Nucleus accumbens (tissue), 56 donors: ENCODE measurements at places on chromosomes 11 and 22.

GRCh38 chr11:6746086-6746618, 25.6 kb downstream of the OR2AG2 start:
- DNase-seq: no peak

DNA sequence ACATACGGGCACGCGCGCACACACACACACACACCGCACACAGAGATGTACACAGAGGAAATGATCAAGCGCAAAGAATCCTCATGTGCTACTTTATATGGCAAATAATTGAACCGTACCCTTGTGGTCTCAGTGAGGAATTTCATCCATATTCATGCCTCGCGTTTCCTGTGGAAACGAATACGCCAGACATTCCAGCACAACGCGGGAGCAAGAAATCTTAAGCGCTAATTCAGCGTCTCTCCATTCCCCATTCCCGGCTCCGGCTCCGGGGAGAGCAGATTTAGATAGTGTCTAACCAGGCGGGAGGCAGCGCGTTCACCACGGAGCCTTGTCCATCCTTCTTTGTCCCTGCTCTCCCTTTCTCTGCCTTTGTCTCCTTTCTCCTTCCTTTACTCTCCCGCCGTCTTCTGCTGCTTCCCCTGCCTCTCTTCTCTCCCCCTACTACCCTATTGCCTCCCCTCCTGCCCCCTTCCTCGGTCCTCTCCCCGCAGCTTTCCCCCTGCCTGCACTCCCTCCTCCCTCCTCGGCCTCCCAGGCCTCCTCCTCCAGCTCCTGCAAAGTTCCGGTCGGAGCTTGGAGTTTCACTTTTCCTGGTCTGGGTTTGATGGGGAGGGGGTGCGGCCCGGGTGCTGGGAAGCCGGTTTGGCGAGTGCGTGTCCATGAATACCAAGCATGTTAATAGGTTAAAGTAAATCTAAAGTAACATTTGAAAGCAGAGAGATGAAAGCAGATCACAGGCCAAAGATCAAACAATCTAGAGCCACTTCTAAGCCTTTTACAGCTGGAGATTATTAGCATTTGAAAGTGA, 579.3 kb downstream of the BUD13 start:
- DNase-seq: peak; percentile 29

DNA sequence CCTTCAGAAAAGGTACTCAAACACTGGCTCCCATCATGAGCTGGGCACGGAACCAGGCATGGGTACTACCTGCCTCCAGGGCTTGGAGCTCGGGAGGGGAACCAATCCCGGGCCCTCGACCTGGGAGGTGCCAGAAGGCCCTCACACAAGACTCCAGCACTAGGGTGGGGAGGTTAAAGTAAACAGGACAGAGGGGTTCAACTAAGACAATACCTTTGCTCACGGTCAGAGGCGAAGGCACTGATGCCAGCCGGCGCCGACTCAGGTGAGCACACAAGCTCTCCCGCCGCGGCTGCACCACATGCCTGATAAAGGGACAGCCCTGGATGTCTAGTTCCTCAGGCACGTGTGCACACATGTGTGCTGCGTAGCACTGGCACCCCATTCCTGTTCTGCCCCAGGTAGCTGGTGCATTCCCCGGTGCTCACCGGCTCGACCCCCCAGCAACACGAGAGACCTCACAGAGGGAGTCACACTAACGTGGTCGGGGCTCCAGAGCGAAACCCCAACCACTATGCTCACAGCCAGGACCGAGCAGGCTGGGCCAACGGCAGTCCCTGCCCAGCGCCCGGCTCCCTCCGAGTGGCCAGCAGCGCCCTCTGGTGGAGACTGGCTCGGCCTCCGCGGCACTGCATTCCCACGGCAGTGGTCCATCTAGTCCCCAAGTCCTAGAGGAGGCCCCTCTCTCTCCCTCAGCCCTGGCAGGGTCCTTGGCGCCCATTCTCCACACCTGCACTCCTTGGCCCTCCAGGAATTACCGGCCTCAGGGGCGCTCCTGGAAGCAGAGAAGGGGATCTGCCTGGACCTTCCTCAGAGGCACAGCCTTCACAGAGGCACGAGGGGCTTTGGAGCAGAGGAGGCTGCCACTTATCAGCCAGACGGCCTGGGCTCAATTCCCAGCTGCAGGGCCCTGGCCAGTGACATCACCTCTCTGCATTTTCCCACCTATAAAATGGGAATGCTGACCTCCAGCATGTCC, 28.8 kb upstream of the MOB2 start:
- no peak for DNase-seq

- DNase-seq: no peak
Measured at GRCh38 chr11:36009473-36009872, 65.6 kb downstream of the LDLRAD3 start.

- no peak for DNase-seq
Measured at GRCh38 chr11:122313581-122313980, 197.6 kb upstream of the BLID start.

GRCh38 chr11:9884601-9885000, 220.7 kb downstream of the SWAP70 start:
- no peak for DNase-seq

DNA sequence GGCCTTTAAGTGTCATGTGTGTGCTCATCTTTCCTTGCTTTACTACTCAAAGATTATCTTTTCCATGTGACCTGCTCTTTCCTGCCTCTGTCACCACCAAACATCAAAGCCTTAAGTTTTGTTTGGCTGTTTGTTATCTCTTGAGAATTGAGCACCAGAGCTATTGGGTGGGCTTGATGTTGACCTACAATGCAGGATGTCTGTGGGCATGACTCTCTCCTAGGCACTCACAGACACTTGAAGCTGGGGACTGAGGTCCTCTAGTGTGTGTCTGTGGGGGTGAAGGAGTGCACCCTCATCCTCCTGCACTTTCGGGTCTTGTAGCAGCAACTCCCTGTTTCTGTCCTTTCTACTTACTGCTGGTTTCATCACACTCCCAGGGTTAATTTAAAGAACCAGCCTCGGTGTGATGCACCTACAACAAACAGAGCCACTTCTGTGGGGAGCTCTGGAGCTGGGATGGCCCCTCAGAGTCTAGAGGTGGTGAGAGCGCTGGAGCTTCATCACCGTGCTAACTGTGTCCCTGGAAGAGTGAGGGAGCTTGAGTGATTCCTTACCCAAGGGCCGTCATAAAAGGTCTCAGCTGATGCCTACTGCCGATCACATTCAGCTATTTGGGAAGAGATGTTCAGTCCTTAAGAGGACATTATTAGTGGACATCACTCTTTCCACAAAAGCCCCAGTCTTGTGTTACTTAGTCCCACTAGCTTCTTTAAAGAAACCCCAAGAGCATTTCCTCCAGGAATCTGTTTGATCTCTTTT, 56.3 kb downstream of the LRRC74B start:
- no peak for DNase-seq

- no peak for DNase-seq
Measured at GRCh38 chr22:37211866-37212173, 457 bp downstream of the SSTR3 start.

DNA sequence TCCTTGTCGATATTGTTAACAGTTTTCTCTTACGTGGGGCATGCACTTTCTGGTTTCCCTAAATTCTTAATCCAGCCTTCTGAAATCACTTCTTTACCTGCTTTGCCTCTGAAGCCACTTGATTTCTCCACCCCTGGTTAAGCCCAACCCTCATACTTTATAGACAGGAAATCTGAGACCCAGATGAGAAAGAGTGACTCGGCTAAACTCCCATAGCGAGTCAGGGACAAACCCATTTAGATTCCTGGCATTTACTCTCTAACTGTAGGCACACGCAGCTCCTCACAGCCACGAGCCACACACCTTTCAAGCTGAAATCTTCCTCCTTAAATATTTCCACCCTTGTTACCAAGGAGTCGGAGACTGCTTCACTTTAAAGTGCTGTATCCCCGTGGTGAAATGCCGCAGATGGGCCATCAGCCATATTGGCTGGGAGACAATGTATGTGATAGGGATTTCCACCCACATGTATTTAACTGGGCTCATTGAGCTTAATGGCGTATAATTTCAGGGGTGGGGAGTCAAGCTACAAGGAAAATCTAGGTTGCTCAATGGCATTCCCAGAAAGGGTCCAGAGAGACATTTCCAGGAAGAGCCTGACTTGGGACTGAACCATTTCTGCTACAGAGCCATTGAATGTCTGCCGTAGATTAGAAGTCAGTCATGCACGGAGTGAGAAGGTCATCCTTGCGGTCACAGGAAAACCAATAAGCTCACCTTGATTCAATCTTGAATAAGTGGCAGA, 49.9 kb upstream of the GRK3 start:
- no peak for DNase-seq

DNA sequence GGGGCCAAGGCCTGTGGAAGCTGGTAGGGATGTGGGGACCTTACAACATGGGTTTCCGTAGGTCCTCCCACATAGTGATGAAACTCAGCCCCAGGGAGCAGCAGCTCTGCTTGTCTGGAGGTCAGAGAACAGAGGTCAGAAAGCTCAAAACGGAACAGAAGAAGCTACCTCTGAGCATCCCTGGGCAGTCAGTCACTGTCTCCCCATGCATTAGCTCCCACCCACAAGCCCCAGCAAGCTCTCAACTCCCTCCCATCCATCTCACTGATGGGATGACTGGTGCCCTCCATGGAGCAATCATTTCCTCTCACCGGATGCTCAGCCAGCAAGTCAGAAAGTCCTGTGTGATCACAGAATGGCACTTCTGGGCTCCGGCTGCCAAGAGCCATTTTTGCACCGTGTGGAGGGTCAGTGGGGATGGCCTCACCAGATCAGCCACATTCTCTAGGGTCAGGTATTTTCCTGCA, 1.9 kb downstream of the TPP1 start:
- no peak for DNase-seq

DNA sequence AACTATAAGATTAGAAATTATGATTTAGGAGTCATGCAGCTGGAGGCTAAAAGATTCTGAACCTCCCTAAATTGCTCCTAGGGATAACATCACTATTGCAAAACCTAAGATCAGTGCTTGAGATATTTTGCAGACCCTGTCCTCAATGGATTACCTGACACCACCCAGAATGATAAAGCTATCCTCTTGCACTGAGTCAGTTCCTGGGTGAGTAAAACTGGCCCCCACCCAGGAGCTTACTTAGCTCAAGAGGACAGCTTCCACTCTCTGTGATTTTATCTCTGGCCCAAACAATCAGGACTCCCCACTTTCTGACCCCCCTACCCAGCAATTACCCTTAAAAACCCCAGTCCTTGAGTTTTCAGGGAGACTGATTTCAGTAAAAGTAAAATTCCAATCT, 2074.4 kb upstream of the RAG2 start:
- no peak for DNase-seq
